Lung microvascular endothelial cell (primary cell): ENCODE measurements at places on chromosomes 3 and 15. TPM values are rescaled to one million over a fixed set of nuclear protein-coding genes. Genes with fewer than 3 reads are reported as not detected.

ALDH1A2 gene
- 24.6 and 34.5 TPM in 2 replicates for total RNA-seq

MKRN2 gene
- total RNA-seq = 21.6 and 23.3 TPM in 2 replicates

HACD3 gene
- total RNA-seq = 83.0 and 87.5 TPM in 2 replicates

GRCh38 chr15:79736435-79737000 is 160.3 kb downstream of the MTHFS start:
- no peak for DNase-seq

- no peak for DNase-seq
These were observed 486.0 kb upstream of the CFAP20DC start for GRCh38 chr3:59535791-59536221.

GRCh38 chr3:127900536-127900935 is 14.5 kb upstream of the KBTBD12 start:
- DNase-seq = no peak
